Fibroblast of lung (primary cell): ENCODE measurements at places on chromosomes 16 and 17. TPM values are rescaled to one million over a fixed set of nuclear protein-coding genes. Genes with fewer than 3 reads are reported as not detected.

NPIPA7 gene
- total RNA-seq = 0.51 and 1.7 TPM in 2 replicates

DNA sequence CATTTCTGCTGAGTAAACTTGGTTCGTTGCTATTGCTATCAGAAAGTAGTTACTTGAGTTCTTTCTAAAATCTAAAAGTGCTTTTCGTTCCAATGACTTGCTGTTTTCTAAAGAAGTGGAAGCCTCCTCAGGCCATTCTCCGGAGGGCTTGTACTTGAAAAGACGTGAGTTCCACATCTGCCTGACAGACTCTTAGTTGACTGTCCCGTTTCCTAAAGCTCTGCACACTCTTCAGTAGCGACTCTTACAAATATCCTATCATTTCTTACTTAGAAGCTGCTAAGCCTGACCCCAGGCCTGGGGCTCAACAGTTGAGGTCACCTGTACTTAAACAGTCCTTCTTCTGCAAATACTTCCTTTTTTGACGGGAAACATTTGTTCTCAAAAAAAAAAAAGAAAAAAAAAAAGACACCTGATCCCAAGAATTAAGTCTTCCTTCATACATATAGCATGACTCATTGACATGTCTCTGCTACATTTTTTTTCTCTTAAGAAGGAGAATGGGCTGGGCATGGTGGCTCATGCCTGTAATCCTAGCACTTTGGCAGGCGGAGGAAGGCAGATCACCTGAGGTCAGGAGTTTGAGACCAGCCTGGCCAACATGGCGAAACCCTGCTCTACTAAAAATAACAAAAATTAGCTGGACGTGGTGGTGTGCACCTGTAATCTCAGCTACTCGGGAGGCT is 61.5 kb downstream of the DHRS7C start:
- peak; percentile 44 for DNase-seq

CAVIN1 gene
- total RNA-seq = 331 and 372 TPM in 2 replicates

DPEP1 gene
- total RNA-seq = under 0.01 and 0.17 TPM in 2 replicates

DNA sequence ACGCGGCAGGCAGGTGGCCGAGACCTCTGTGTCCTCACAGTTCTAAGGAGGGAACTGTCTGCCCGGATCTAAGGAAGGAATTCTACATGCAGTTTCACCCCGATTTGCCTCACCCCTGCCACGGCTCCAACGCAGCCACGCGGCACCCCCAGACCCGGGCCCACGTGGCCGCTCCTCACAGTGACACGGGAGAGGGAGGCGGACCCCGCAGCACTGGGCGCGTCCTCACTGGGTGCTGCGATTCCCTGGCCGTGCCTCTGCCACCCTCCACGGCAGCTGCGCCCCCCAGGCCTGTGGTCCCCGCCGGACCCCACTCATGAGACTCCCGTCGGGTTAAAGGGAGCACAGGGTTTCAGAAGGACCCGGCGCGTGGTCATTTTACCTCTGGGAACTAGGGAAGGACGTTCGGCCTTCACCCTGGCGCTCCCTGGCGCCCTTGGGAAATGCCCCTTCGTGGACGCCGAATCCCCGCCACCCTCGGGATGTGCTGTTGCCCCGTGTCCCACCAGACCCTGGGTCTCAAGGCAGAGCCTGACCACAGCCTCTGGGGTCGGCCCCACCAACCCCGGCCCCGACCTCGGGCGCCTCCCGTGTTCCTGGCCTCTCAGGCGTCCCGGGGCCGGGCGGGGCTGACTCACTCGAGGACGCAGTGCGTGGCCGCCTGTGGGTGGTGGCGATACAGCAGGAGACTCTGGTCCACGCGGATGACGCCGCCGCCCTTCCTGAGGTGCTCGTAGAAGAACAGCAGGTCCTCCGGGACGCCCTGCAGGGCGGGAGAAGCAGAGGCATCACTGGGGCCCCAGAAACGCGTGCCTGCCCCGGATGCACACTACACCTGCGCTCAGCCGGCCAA is 118.8 kb upstream of the METRNL start:
- no peak for DNase-seq

- no peak for DNase-seq
Observed at GRCh38 chr17:69625474-69625873, 211.0 kb downstream of the MAP2K6 start.

- no peak for DNase-seq
Observed at GRCh38 chr17:39674702-39675389, 6.6 kb downstream of the PNMT start.

DNA sequence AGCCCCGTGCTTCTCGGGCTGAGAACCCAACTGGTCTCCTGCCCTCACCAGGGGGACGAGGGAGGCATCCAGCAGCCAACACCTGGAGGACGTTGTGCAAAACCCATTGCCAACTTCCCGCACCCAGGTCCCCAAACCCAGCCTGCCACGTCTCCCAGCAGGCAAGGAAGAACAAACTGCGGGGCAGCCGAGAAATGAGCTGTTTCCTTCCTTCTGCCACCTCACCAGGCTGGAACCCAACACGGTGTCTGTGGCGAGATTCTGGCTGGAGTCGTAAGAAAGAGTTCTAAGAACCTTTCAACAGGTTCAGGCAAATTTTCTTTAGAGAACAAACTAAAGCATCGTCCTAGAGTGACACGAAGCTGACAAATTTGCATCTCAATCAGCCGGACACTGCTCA is 3.6 kb downstream of the SLC43A2 start:
- DNase-seq = no peak

GRCh38 chr17:78844301-78845005 is 3.8 kb upstream of the USP36 start:
- peak; percentile 34 for DNase-seq

GRCh38 chr16:4537376-4538343 is 913 bp downstream of the CDIP1 start:
- DNase-seq = no peak

MEAK7 gene
- 16.9 and 17.3 TPM in 2 replicates for total RNA-seq

ENDOV gene
- total RNA-seq = 25.4 and 28.7 TPM in 2 replicates

DNA sequence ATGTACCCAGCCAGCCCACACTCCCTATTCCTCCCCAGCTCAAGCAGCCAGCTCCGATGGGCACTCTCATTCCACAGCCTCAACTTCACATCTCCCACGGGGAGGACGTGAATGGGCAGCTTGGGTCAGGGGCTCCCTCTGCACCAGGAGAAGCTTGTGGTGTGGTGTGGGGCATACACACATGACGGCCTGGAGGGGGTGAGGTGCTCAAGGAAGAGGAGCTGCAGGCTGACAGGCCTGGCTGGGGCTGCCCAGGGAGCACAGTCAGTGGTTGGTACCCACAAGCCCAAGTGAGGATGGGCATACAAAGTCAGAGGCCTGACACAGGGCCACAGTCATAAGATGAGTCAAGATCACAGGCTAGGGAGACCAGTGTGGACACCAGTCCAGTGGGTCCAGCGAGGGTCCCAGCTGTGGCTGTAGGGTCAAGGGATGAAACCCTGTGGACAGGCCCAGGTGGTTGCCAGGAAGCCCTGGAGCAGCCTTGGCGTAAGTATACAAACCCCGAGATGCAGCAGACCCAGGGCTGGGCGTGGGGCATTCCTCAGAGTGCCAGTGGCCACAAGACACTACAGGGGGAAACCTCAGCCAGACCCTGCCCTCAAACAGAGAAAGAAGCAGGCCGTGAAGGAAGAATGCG is 4.4 kb downstream of the DRC3 start:
- no peak for DNase-seq

DNA sequence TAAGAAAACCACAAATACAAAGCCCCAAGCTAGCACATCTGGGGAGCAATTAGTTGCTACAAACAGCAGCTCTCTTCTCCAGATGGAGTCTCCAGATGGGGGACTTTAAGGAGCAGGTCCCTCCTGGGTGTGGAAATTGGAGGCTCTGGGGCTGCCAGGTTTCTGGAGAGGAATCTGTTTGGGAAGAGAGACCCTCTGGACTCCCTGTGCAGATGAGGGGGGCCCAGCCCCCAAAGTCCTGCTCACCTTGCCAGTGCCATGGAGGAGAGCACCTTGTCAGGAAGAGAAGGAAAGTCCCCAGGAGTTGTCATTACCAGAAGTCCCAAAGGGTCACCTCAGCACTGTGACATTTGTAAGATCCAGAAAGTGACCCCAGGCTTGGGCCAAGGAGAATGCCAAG is 14.8 kb downstream of the TEKT5 start:
- no peak for DNase-seq
